ENCODE measurements at places on chromosomes 6 and 20.

DNA sequence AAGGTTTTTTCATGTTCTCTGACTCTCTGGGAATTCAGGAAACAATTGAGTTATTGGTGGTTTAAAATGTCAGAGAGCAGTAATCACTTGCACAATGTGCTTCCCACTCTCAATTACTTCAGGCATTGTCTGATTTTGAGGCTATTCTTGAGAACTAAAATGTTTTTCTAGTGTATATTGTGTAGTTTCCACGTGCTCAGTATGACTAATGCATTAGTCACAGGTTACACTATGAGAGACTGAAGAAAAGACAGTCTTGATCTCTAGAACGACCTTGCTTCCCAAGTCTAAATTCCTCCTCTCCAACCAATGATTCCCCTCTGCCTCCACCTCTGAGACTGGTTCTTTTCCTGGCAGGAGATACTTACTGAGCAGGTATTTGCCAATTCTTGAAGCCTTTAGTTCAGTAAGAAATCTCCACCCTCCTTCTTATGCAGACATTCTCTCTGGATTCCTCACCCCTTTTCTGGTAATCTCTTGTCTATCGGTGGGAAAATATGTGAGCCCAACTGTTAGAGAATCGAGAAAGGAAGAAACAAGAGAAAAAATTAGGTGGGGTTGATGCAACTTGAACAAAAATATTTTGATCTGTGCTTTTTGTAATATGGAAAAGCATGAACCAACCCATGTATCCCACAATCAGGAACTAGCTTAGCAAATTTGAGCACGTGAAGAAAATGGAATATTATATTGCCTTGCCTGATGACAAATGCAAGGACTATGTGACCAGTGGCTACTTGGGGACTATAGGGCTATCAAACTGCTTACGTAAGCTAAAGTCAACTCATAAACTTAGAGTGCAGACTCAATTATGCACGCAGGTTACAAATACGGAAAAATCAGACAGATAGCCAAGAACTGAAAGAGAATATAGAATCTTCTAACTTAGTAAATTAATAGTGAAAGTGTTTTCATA is 61.1 kb upstream of the SLC22A16 start:
- peak; percentile 83 for DNase-seq

GRCh38 chr6:154594496-154595198 is 84.2 kb upstream of the CNKSR3 start:
- DNase-seq, result no peak

GRCh38 chr6:16129623-16130401 is 926 bp downstream of the MYLIP start:
- DNase-seq, result no peak

GRCh38 chr6:83872386-83873118 is 13.1 kb downstream of the CYB5R4 start:
- no peak for DNase-seq

GRCh38 chr6:156645097-156645496 is 132.1 kb upstream of the ARID1B start:
- no peak for DNase-seq

DNA sequence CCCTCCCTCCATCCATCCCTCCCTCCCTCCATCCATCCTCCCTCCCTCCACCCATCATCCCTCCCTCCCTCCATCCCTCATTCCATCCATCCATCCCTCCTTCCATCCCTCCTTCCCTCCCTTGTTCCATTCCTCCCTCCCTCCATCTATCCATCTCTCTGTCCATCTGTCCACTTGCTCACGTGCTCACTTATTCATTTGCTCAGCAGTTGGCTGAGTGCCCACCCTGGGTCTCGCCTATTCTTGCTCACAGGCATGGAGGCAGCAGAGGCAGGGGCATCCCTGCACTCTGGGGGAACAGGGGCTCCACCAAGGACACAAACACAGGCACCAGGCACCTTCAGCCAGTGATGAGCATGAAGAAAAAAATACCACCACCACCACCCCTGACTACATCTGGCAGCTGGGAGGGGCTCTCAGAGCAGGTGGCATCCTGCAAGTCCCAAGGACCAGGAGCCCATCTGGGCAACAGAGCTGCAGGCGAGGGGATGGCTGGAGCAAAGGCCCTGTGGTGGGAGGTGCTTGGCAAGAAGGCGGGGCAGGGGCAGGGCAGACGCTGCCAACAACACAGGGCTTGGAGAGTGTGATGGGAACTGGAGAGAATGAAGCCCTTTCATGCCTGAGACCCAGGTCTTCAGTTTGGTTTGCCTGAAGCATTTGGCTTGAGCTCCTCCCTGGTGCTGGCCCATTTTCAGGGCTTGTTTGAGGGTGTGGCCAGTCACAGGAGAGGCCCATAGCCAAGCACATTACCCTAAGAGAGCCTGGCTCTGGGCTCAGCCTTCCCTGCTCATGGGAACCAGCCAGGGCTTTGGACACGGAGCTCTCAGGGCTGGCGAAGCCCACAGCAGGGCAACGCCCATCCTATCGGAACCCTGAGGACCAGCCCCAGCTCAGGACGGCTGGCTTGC is 40.2 kb upstream of the MRGBP start:
- DNase-seq, result no peak

DNA sequence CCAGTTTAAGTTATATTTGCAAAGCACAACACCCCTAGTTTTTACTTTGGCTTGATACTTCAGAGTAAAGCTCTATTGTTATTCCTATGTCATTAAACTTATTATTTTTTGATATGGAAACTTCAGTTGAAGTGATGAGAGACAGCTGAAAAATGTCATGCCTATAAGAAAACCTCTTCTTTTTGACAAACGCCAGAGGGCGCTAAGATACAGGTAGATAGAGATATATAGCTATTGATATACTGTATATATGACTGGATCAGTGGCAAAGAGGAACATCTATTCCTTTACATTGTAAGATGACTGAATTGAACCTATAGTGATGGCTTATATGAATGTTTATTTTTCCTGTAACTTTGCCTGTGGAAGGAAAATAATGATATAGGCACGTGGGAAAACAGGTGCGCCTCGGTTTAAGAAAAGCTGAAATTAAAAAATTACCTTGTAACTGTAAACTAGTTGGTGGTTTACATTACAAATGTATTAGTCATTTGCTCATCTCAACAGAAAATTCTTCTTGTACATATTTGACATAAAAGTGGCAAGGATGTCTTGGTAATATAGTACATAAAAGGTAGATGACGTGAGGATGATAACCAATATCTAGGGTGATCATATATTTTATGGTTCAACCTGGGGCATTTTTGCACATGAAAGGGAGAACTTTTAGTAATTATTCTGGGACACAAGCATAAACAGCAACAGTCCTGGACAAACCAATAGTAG is 74.1 kb downstream of the LAMA4 start:
- peak; percentile 52 for DNase-seq

DNA sequence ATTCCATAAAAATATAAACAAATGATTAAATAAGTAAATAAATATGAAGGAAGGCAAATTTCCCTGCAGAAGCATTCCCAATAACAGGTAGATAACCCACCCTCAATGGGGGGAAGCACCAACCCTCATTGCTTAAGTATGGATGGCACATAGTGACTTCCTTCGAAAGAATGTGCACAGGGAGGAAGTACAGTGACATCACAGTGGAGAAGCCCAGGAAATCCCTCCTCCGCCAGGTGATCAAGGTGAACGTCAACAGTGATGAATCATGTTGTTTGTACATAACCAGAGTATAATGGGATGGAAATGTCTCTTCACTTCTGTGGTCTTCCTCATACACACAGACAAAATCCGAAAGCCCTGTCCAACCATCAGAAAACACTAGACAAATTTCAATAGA is 267.9 kb downstream of the THBS2 start:
- no peak for DNase-seq

- no peak for DNase-seq
Observed at GRCh38 chr6:78952362-78952761, 85.0 kb downstream of the IRAK1BP1 start.
